ENCODE measurements at places on chromosomes 7 and 10. TPM values are rescaled to one million over a fixed set of nuclear protein-coding genes. Genes with fewer than 3 reads are reported as not detected.
A peak's percentile ranks its signal among the peaks of the same experiment; 100 is the strongest.

GRCh38 chr7:85587785-85588184 is 400.9 kb upstream of the SEMA3D start:
- no peaks in the 10 kb centered on the region for H3K36me3 ChIP-seq
- no peak for DNase-seq
- H3K27ac ChIP-seq: no peak overlapping the region

DNA sequence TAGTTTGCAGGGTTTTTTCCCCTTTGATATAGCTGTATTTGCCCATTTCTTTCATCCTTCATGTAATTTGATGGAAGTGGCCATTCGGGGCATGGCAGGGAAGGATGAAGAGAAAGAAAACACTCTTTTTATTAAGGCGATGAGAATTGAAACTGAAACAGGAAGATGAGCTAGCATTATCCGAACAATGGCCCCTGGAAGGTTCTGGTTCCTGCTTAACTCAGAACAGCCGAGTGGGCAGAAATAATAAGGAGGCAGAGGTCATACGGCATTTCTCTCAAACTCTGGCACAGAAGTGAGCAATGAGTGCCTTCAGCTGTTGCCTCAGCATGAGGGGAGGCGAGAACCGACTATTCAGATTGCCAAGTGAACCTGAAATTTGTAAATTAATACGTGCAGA is 113.2 kb upstream of the MYO3A start:
- H3K36me3 ChIP-seq: no peaks in the 10 kb centered on the region
- H3K27ac ChIP-seq: no peak overlapping the region
- H3K4me3 ChIP-seq: peak overlapping the region; percentile 38

DNA sequence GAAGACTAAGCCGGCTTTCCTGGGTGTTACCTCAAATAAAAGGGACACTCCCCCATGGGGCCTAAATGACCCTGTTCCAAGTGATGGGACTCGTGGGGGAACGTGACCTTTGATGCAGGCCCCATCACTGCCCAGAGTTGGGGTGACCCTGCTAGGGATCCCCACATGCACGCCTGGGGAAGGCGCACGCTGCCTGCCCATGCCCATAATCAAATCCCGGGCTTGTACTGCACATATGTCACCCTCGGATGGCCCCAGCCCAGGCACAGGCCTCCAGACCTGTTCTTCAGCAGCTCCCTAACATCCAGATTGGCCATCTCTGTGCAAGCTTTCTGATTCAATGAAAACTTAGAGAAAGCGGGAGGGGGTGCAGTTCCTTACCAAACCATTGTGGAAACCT is 14.7 kb downstream of the EBF3 start:
- no peaks in the 10 kb centered on the region for H3K27me3 ChIP-seq
- peaks cover 7% of the 10 kb centered on the region for H3K4me1 ChIP-seq
- DNase-seq: no peak
- no peak overlapping the region for H3K27ac ChIP-seq

- no peak for DNase-seq
- no peak overlapping the region for H3K27ac ChIP-seq
- no peak overlapping the region for H3K4me3 ChIP-seq
- no peaks in the 10 kb centered on the region for H3K36me3 ChIP-seq
- no peaks in the 10 kb centered on the region for H3K4me1 ChIP-seq
Observed at GRCh38 chr10:6786579-6787031, 206.5 kb upstream of the PRKCQ start.

Gene NT5C3A
- total RNA-seq: 22.2 TPM

Gene GHRHR
- not detected for total RNA-seq
